ENCODE measurements at places on chromosomes 16 and 17.

GRCh38 chr16:83681381-83681956, 126.3 kb upstream of the HSBP1 start:
- no peak for DNase-seq

DNA sequence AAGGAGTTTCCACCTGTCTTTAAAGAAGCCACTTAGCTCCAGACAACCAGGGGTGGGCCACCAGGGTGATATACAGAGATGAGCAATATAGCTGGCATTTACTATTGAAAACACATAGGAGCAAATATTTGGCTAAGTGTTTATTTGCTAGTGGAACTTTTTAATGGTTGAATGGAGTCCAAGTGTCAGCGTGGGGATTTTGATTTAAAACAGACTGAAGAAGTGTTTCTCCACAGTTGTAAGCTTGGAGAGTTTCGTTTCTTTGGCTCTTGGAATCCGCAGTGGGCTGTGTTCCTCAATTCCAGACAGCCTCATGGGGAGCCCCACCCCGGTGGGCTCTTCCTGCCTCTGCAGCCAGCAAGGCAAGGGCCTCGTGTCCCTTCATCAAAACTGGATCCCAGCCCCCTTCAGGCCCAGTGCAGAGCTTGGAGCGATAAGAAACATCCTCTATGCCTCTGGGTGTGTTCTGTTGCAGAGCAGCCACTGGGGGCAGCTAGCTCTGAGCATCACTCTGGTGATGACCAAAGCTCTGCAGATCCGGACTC, 36.1 kb downstream of the NOG start:
- no peak for DNase-seq

GRCh38 chr17:41785091-41785858, 1.2 kb downstream of the JUP start:
- DNase-seq: no peak

GRCh38 chr16:88376835-88377726, 5.7 kb upstream of the ZNF469 start:
- DNase-seq: no peak

- DNase-seq: no peak
Observed at GRCh38 chr17:78133971-78134898, 3.7 kb downstream of the TMC8 start.

GRCh38 chr16:80263848-80264694, 276.7 kb upstream of the DYNLRB2 start:
- DNase-seq: no peak

DNA sequence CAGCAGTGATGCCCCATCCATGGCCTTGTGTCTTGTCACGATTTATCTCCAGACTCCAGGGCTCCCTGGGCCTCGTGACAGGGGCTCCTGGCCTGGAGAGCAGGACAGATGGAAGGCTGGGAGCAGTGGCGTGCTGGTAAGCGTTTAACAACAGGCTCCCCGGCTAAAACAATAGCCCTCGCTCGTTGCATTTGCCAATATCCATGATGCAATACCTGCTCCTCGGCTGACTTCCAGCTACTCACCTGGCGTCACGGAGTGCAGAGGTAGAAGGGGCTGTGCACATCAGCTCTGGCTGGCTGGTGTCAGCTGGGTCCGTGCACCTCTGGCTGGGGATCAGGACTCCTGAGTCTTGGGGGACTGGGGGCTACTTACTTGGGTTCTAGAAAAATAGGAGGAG, 1.5 kb upstream of the BICDL2 start:
- no peak for DNase-seq

GRCh38 chr16:79407461-79408135, 192.9 kb downstream of the MAF start:
- no peak for DNase-seq

DNA sequence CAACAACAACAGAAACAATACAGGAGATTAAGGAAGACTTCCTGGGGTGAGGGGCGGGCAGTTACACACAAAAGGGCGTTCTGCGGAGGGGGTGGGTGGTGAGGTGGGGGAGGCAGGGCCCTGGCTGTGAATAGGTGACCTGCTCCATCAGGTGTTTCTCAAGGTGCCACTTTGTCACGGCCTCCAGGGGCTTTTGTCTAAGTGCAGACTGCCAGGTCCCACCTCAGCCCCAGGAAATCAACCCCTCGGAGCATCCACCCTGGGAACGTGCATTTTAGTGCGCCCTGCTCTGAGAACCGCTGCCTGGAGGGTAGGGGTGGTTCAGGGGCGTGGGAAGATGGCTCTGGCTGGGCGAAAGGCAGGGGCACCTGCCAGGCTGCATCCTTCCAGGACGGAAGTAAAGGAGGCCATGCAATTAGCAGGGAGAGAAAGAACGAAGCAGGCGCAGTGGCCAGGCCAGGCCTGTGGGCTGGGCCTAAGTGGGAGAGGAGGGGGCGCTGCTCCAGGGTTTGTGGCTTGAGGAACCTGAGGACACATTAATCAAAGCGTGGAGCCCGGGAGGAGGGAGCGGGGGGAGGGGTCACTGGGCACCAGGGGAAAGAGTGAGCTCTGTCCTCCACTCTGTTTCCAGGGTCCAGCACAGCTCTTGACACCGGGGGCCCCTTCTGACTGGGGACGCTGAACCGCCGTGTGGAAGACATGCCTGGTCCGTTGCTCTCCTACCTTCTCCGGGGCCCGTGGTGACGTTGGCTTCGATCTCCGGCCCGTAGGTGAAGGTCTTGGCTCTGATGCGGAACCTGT, 49.4 kb upstream of the CDC42EP4 start:
- no peak for DNase-seq

DNA sequence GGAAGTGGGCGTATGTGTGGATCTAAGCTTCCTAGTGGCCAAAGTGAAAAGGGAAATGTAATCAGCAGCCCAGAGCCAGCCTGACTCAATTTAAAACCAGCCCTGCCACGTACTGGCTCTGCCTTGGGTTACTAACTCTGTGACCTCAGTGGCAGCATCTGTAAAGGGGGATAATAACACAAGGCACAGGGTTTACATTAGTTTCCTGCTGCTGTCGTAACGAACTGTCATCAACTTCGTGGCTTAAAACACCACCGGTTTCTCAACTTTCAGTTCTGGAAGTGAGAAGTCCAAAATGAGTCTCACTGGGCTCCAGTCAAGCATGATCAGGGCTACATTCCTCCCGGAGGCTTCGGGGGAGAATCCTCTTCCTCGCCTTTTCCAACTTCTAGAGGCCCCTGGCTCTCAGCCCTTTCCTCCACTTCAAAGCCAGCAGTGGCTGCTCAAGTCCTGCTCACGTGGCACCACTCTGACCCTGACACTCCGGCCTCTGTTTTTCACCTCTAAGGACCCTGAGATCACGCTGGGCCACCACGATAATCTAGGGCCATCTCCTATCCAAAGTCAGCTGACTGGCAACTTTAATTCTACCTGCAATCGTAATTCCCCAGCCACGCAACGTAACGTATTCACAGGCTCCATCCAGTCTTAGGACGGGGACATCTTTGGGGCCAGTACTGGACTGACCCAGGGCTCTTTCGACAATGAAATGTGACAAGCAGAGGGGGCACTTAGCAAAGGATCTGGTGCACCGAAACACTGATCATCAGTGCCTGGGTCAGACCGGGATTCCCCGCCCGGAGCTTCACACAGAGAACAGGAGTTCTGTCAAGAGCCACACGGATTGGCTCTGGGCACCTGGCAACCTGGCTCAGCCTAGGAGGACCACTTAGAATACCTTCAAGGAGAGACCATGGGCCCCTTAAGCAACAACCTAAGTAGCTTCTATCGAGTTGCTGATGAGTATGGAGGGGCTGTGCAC, 14.5 kb downstream of the TMC6 start:
- no peak for DNase-seq

- no peak for DNase-seq
Observed at GRCh38 chr17:51500454-51500853, 240.1 kb downstream of the UTP18 start.

DNA sequence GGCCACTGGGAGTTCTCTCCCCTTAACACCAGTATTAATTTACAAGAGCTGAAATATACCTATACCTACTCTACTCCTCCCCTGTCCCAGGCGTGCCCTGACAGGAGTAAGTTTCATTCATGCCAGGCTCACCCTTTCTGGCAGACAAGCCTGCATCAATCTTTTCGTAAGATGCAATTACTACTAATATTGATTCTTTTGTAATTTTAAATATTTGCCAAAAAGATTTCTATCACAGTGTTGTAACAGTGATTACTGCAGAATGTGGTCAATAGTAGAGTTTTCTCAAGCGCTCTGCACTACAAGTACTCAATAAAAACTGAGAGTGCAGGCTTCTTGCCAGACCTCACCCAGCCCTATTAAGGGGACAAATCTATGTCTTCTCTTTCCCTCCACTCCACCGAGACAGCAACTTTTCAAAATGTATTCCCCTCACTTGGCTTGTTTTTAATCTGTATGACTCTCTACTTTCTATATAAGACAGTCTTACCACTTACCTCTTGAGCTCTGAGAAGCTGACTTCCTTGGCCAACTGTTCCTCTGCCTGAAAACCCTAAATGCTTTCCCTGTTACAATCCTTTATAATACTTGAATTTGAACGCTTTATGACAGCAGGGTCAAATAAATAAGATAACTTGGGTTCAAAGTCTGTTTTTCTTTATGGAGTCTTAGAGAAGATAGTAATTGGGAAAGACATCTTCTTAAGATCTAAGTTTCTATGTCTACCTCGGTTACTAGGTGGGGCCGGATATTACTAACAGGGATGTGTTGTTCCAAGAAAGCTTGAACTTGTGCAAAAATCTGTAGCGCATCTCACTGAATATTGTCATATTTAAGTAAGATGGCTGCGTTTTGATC, at the start of gene TMIGD1:
TMIGD1 (minus strand) TSS at position 555 of the 858 bp plus-strand sequence. CDS start 1,924 bp downstream, outside the sequence.
- DNase-seq: no peak

DNA sequence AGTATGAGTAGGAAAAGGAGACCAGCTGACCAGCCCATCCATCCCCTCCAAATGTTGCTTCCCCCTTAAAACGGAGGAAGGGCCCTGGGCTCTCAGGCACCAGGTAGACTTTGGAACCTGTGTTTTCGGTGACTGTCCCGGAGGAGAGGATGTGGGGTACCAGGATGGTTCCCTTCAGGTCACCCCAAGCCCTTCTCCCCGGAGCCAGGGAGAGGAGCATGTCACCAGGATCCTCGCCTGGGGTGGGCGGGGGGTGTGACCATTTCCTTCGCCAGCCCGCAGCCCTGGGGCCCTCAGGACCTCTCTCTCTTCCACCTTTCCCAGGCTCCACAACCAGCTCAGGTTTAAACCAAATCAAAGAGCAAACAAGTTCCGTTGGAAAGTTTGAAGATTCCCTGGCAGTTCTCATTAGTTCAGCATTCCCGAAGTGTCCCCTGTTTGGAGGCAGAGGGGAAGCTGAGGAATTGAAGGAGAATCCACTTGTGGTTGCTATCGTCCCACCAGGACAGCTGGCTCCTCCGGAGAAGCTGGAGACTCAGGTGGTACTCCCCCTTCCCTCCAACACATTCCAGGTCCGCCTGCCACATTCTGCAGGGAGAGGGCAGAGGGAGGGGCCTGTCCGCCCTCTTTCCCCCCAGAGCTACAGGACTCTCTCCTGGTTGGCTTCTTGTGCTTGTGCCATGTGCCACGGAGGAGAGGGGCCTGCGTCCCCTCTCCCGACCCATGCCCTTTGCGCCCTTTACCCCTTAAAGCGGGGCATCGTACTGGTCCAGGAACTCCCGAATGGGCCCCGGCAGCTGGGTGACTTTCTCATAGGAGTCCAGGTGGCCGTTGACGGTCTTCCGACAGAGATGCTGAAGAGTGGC, 2.0 kb downstream of the SOCS3 start:
- DNase-seq: no peak

DNA sequence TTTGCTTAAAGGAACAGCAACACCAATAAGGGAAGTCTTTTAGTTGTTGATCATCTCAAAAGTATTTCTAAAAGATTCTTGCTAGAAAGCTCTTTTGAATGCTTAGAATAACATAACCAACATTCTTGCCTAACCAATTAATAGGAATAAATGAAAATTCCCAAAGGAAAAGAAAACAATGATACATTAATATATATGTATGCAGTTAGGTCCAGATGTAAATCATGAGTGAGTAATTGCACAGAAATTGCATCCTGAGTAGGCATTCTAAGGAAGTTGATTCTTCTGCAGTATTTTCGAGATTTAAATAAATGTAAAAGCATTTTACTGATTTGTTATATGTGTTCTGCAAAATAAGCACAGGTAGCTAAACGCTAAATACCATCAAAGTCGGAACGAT, 22.1 kb downstream of the COX10 start:
- no peak for DNase-seq

GRCh38 chr17:70564006-70564620, 394.8 kb downstream of the KCNJ2 start:
- DNase-seq: no peak

DNA sequence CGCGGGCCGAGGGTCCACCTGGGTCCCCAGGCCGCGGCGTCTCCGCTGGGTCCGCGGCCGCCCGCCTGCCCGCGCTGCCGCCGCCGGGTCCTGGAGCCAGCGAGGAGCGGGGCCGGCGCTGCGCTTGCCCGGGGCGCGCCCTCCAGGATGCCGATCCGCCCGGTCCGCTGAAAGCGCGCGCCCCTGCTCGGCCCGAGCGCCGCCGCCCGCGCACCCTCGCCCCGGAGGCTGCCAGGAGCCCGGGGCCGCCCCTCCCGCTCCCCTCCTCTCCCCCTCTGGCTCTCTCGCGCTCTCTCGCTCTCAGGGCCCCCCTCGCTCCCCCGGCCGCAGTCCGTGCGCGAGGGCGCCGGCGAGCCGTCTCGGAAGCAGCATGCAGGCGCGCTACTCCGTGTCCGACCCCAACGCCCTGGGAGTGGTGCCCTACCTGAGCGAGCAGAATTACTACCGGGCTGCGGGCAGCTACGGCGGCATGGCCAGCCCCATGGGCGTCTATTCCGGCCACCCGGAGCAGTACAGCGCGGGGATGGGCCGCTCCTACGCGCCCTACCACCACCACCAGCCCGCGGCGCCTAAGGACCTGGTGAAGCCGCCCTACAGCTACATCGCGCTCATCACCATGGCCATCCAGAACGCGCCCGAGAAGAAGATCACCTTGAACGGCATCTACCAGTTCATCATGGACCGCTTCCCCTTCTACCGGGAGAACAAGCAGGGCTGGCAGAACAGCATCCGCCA, 504 bp downstream of the FOXC2 start:
- DNase-seq: no peak

- no peak for DNase-seq
Observed at GRCh38 chr17:69339937-69340336, 13.0 kb upstream of the ABCA5 start.

- no peak for DNase-seq
Observed at GRCh38 chr17:44998646-44999045, 30.5 kb upstream of the C1QL1 start.

- no peak for DNase-seq
Observed at GRCh38 chr16:83328936-83329335, 478.8 kb upstream of the HSBP1 start.

Measured in brain pericyte (primary cell).